ENCODE measurements at places on chromosomes 3 and 15. TPM values are rescaled to one million over a fixed set of nuclear protein-coding genes. Genes with fewer than 3 reads are reported as not detected.
A peak's percentile ranks its signal among the peaks of the same experiment; 100 is the strongest.

GRCh38 chr3:69454204-69454787 is 68.4 kb upstream of the FRMD4B start:
- no peak for DNase-seq

- DNase-seq: no peak
Observed at GRCh38 chr3:46934498-46935167, 41.9 kb downstream of the CCDC12 start.

DNA sequence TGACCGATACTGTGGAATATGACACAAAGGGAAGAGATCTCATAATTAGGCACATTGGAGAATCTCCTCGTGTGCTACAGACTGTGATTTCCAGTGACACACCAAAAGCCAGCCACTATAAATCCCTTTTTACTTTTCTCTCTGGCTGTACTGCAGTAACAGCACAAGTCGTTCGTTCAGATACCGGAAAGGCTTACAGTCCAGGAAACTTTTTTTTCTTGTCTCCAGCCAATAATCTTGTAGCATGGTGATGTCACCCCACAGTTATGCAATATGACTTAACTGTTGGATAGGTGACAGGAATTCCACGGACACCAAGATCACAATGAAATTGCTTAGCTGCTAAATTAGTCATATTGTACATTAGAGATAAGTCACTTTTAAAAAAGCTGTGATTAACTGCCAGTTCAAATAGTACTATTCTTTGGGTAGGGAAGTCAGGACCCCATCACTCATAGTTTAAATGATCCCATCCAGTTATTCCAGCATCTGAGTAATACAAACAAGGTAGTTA is 36.3 kb upstream of the TSC22D2 start:
- DNase-seq: peak; percentile 98

DNA sequence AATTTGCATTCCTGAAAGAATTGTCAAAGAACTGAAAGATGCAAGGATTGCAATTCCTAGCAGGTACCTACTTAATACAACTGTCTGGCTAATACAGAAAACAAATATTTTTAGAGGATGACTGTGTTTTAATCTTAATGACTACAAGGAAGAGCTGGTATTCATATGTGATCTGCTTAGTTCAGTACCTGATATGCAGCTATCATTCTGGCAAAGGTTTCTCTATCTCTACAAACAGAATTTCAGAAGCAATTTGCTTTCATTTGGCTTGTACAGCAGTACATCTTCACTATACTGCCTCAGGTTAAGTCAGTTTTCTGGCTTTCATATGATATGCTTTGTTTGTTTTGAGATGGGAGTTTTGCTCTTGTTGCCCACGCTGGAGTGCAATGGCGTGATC is 51.3 kb downstream of the TBL1XR1 start:
- no peak for DNase-seq

DNA sequence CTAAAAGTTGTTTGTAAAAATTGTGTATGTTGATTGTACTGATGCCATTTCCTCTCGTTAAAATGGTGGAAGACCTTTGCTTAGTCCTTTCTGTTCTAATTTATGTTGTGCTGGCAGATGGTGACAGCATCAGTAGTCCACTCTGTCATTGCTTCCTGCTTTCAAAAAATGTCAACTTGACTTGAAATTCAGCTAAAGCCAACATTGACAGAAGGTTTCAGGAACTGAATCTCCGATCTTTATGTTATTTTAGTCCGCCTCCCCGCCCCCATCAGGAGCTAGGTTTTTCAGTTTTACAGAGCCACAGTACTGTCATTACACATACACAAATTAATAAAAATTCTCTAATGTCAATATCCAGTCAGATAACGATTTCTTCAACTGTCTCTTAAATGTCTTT is 1.5 kb downstream of the CEP63 start:
- no peak for DNase-seq

Gene CHRNA7
- total RNA-seq: 1.6 TPM

GRCh38 chr3:51646091-51646490 is 25.0 kb upstream of the TEX264 start:
- no peak for DNase-seq

Gene KIF7
- 7.0 TPM for total RNA-seq

GRCh38 chr3:49661281-49661680 is 12.9 kb upstream of the APEH start:
- DNase-seq: no peak

DNA sequence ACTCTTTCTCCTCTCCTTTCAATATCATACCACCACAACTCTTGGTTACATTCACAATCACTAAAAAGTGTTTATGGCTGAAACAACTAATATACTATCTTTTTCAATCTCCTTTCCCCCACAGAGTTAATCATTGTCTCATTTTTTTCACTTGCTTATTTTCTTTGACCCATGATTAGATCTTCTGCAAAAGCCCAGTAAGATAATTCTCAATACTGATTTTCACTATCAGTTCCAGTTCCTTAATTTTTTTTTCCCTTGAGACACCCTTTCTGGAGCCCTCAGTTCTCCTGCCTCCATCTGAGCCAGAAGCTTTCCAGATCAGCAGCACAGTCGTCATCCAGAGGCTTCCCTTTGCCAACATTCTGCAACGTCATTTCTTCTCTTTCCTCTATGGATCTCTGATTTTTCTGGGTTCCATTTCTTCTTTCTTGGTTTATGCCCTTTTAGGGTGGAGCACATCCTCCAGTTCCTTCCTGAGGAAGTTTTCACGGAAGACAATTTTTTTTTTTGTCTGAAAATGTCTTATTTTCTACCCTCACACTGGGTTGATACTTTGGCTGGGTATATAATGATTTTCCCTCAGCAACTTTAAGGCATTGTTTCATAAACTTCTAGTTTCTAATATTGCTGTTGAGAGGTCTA is 88.7 kb upstream of the C15orf39 start:
- DNase-seq: no peak
